ENCODE measurements at places on chromosomes 16 and 17. TPM values are rescaled to one million over a fixed set of nuclear protein-coding genes. Genes with fewer than 3 reads are reported as not detected.

GRCh38 chr16:84357191-84357651 is 11.1 kb upstream of the ATP2C2 start:
- DNase-seq = no peak

DNA sequence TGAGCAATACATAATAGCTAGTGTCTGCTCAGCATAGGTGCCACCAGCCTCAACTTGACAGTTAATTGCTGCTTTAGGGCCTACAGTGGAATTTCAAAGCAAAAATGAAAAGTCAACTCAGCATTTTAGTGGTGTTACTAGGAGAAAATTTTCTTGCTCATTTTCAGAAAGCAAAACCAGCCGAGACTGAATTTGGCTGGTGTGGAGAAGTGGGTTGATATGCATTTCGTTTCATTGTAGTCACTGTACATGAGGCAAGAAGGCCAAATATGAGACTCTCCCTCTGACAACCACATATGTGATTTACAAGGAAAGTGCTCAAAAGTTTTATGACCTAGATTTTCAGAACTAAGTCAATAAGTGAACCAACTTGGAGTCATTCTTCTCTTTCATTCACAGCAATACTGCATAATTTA is 54.0 kb downstream of the DUSP14 start:
- DNase-seq = no peak

DNA sequence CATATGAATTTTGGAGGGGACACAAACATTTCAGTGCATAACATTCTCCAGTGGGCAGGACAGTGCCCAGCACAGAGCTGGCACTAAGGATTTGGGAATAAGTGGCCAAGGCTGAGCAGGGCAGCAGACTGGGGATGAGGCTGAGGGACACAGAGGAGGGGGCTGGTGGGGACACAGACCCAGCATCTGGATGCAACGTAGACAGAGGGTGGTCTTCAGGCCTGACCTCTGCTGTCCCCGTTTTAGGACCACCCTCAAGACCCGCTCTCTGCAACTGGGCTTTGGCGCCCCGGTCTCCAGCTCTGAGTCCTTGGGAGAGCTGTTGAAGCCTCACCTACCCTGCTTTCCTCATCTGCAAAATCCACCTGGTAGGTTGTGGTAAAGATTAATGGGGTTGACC is 3.3 kb upstream of the PRSS33 start:
- DNase-seq = no peak

DNA sequence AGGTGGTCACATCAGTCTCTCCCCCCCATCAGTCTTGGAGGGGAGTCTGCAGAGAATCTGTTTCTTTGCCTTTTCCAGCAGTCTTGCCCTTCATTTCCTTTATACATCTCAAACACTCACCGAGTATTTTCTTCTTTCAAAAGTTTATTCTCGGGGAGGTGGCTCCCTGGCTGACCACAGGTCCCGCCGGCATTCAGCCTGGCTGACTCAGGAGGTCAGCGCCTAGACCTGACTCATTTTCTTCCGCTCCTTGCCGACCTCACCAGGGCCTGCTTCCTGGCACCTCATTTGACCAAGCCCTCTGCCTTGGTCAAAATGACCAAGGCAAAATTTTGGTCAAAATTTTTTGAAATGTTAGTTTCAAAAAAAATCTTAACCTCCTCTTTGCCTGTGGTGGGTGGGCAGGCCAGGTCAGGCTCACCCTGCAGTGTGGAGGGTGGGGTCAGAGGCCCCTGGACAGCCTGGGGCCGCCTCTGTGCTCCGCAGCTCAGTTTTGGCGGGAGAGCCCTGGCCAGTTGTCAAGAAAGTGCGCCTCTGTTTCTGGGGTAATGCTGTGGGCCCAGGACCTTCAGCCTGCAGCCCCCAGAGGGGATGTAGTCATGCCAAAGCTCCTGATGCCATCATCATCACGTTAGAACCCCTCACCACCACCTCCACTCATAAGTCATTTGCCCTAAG is 165.6 kb downstream of the SPECC1 start:
- DNase-seq = no peak

DNA sequence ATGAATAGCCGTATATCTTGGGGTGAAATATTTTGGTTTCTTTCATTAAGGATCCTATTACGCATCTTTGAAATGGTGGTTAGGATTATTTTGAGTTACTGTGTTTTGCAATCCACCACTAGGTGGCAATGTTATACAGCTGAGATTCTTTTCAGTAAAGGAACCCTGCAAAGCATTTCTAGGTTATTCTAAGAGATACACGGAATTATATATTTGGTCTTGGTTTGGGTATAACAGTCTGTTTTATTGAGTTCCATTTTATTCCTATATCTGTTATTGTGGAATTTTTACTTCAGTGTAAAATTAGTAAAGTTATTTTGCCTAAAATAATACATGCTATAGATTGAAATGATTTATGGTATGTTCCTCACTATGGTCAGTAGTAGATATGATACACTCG is 62.9 kb upstream of the CPHXL start:
- peak; percentile 36 for DNase-seq

PRKCB gene
- polyA plus RNA-seq = 4.5 TPM

ARHGDIG gene
- 1.2 TPM for polyA plus RNA-seq

SDK2 gene
- 9.0 TPM for polyA plus RNA-seq

NPIPA8 gene
- 98.7 TPM for polyA plus RNA-seq

DNA sequence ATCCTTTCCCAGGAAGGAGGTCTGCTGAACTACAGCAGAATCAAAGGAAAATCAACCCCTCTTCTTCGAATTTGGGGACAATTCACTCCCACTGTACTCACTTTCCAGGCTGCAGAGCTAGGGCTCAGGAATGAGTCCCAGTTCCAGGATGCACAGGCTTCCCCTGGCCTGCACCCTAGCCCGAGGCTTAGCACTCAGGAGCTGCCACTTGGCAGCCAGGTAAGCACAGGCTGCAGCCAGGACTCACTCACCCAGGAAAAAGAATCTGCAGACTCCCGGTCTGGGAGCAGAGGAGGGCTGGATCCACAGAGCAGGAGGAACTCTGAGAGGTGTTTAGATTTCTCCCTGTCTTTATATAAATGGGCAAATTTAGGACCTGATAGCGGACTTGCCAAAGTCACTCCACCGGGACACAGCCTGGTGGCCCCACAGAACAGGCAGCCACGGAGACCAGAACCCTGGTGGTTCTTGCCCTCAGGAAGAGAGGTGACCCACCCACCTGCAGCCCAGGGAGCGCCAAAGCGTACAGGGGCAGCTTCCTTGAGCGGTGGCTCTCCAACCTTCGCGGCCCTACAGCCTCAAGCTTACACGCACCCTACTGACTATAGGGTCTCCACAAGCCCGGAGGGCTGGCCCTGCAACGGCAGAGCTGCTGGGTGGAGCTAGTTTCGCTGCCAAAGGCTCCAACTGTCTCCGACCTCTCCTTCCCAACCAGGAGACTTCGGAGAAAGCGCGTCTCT is 4.8 kb downstream of the CBLN1 start:
- no peak for DNase-seq

DNA sequence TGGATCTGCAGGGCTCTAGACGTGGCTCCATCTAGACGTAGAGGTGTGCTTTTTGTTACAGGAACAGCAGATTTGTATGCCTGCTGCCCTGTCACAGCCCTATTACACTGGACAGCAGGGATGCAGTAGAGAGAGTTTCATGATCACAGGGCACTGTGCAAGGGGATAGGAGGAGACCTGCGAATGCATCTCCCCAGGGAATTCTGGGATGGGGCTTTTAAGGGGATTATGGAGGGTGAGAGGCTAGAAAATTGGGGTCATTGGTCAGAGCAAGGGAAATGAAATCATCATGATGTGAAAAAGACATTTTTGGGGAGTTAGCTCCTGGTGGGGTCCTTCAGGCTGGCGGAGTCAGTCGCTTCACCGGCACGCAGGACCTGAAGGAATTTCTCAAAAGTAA is 3.9 kb upstream of the NUPR1 start:
- no peak for DNase-seq

DNA sequence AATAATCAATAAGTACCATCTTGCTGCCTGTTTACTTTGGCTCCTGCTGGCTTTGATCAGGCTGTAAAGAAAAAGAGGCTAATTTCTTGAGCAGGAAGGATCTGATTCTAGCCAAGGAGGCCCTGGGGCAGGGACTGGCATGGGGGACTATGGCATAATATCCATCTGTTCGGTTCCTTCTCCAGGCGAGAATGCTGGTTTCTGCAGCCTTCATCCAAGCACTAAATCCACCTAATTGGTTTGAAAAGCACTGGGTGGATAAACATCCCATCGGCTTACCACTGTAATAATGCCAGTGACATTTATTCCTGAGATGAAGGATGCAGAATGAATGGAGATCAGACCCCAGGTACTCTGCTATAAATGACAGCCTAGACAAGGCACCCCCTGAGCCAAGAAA is 180.0 kb upstream of the ASIC2 start:
- no peak for DNase-seq

Data from left renal pelvis (tissue), 4 donors.